ENCODE measurements at places on chromosomes 16 and 17.

GRCh38 chr16:58154345-58154744 lies 25.2 kb upstream of the CFAP20 start:
- no peak for DNase-seq

DNA sequence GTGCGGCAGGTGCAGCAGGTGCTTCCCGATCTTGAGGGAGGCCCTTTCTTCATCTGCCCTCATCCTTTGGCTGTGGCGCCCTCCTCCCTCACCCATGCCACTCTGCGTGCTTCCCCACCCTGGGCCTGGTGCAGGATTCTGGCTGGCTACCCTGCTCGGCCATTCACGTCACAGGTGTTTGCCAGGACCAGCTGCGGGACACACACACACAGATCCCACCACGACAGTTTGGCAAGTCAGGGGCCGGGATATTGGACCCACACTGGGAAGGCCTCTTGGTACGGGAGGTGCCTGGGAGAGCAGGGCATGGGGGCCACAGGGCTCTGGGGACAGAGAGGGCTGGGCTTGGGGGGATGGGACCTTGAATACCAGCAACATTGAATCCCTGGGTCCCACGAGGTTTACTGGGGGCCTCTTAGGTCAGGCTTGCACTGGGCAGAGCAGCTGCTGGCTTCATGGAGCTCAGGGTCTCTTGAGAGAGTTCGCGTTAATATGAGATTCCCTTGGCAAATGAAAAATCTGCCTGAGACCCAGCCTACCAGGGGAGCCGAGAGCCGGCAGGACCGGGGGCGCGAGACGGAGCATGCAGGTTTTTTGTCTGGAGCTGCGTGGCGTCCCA lies 15.1 kb downstream of the ADCY7 start:
- no peak for DNase-seq

DNA sequence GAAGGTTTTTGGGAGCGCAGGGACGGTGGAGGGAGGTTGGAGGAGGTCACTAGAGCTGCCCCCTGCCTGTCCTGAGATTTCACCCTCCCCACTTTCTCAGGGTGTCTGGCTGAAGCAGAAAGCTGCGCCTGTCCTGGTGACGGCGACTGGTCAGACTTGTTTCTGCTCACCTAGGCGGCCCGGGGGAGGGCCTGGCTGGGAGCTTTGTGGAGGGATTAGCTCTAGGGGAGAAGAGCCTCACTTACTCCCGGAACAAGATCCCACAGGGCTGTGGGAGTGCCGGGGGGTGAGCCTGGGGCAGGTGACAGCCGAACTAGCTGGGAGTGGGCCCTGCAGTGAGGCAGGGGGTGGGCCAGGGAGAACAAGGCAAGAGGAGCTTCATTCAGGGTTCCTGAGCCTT lies 11.5 kb downstream of the NHERF1 start:
- DNase-seq: no peak

- no peak for DNase-seq
Measured at GRCh38 chr16:667113-667779, 686 bp upstream of the RHOT2 start.

- no peak for DNase-seq
Measured at GRCh38 chr17:53896047-53896446, 73.3 kb downstream of the KIF2B start.

GRCh38 chr16:30009990-30010843 lies 610 bp downstream of the DOC2A start:
- DNase-seq: no peak

- no peak for DNase-seq
Measured at GRCh38 chr16:86667035-86667434, 88.7 kb downstream of the FOXL1 start.
